ENCODE measurements at places on chromosomes 2 and 18.

DNA sequence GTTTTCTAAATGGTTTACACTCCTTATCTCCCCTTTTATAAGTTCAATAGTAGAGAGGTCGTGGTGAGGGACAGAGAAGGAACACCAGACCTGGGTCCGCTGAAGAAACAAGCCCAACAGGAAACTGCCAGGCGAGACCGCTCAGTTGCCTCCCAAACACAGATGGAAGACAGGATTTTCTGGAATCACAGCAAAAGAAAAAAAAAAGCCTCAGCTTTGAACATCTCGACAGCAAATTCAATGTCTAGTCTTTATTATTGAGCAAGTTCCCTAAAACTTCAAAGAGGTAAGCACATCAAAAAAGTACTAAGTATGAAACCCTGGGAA lies 33.5 kb upstream of the GNAL start:
- DNase-seq: no peak

DNA sequence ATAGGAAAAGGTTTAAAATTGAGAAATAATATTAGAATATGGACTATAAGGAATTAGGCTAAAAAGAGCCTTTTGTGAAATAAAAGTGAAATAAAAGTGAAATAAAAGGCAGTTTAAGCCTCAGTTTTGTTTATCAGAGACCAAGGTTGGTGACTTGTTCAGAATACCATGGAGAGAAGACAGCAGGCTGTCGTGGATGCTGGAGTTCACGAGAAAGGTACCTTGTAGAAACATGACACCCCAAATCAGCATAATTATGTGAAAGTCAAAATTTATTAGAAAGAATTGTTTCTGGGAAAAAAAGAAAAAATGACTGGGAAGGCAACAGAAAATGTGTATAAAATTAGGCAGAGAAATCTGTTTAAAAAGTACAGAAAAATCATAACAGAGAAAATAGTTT lies 46.5 kb upstream of the SPAG16 start:
- no peak for DNase-seq

GRCh38 chr2:20491739-20492531 lies 45.1 kb downstream of the RHOB start:
- no peak for DNase-seq

DNA sequence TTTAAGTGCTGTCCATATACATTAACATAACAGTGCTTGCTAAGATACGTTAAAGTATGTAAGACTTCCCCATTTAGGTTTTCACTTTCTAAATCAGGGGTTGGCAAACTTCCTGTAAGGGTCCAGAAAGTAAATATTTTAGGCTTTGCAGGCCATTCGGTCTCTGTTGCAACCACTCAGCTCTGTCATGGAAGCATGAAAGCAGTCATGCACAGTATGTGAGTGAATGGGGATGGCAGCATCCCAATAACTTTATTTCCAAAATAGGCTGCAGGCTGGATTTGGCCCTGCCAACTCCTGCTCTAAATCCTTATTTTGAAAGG lies 128.7 kb downstream of the PLA2R1 start:
- DNase-seq: peak; percentile 54

GRCh38 chr2:201901786-201902185 lies 95.4 kb downstream of the CDK15 start:
- no peak for DNase-seq

GRCh38 chr18:79498662-79499061 lies 102.9 kb downstream of the NFATC1 start:
- DNase-seq: no peak

DNA sequence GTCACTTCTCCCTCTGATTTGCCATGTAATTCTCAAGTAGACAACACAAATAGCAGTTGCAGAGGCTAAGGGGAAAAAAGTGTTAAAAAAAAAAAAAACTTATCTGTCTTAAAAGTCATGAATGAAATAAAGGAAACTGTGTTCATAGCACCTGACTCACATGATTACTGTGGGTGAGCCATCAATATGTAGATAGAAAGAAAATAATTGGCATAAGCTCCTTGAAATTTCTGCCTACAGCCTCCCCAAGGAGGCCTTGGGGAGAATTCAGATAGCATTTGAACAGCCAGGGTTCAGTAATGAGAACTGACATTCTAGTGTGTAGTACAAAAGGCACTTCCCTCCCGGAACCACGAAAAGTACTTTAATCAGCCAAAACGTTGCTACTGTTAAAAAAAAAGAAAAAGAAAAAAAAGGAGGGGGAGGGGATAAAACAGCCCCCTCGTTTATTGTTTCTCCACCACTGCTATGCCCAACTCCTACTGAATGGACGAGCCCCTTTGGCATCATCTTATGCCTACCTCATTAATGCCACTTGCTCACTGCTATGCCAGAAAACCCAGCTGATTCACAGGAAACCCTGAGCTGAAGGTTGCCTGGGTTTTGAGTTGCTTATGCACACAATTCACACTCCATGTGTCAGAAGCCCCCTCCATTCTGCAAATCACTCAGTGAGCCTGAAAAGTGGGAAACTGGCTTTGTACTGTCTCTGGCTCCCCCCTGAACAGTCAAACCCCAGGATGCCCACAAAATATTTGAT lies 65.5 kb upstream of the KLF7 start:
- no peak for DNase-seq

GRCh38 chr2:69612707-69613106 lies 30.8 kb downstream of the AAK1 start:
- no peak for DNase-seq

GRCh38 chr2:235325151-235325550 lies 168.7 kb upstream of the AGAP1 start:
- DNase-seq: no peak

DNA sequence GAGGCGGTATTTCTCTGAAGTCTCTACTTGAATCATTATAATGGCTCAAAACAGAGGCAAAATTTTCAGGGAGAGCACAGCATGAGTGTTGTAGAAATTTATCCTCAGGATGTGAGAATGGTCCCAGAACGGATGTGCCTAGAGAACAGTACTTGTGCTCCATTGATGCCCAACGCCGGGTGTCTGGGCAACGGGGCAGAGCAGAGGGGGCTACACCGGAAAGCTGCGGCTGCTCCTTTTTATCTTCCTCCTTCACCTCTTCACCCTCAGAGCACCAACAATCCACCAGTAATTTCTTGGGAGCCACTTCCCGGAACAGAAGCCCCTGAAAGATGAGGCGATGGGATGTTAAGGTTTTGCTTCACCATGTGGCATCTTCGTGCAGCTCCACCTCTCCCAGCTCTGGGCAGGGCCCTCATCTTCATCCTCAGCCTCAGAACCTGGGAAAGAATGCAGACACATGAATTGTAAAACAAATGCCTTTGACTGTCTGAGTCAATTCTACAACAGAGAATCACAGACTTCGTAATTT lies 71.5 kb downstream of the PTGR3 start:
- DNase-seq: no peak

- peak; percentile 21 for DNase-seq
Observed at GRCh38 chr2:121071034-121071504, 213.9 kb downstream of the TFCP2L1 start.

DNA sequence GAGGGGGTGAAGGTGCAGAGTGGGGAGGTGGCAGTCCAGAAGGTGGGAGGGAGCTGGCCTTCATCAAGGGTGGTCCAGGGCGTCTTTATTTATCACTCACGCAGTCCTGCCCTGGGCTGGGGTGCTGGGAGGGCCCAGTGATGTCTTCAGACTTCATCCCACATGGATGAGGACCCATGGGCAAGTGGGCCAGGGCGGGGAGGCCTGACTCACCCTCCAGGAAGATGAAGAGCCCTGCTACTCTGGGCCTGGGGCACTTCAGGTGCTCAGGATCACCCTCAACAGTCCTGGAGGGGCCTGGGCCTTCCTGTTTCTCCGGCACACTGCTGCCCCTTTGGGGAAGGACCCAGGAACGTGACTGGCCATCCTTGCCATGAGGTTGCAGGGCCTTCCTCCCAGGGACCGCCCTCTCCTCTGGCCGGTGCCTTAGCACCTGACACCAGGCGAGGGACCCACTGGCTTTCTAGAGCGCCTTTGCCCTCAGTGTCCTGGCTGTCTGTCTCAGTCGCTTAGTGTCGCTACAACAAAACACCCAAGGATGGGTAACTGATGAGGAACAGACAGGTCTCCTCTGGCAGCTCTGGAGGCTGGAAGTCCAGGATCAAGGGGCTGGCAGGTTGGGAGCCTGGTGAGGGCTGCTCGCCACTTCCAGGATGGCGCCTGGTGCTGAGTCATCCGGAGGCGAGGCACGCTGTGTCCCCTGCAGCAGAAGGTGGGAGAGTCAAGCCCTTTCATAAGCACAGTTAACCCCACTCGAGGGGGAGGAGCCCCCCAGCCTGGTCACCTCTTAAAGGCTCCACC lies 57.8 kb upstream of the HS6ST1 start:
- DNase-seq: no peak

DNA sequence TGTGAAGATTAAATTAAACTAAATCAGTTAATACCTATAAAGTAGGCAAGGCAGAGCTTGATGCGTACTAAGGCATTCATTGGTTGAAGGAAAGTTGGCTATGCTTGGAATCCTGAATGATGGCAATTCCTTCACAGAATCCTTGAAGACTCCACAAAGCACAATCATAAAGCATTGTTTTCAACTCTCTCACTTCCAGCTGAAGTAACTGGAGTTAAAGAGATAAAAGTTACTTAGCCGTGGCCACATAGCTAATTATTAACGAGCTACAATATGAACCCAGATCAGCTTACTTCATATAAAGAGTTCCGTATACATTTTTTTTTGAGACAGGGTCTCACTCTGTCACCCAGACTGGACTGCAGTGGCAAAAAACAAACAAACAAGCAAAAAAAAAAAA lies 483.9 kb upstream of the DDX18 start:
- no peak for DNase-seq

- DNase-seq: no peak
Observed at GRCh38 chr2:1420746-1421480, 7.7 kb downstream of the TPO start.

DNA sequence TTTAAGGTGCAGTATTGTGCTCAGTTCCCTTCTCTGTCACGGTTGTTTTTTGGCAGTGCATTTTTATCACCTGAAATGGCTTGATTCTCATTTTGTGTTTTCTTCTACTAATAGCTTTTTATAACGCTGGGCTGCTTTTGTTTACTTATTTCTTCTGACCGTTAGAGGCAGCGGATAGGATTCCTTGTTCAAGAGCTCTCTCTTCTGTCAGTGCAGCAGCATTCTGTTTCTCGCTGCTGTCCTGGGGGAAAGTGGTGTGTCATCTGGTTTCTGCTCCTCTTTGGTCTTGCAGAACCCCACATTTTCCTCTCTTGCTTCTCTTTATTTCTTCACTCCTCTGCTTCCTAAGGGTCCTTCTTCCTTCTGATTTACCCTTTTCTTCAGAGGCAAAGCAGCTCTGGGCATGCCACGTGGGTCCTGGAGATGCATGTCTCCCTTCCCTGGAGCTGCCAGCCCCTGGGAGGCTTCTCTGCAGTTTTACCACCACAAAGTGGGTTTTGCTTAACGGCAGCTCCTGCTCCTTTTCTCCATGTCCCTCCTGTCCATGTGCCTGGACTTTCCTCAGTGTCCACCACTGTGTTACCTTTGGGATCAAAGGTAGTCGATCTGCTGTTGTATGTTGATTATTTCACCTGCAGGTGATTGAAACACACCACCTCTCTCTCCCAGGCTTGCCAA lies 47.3 kb upstream of the SNTG2 start:
- no peak for DNase-seq

DNA sequence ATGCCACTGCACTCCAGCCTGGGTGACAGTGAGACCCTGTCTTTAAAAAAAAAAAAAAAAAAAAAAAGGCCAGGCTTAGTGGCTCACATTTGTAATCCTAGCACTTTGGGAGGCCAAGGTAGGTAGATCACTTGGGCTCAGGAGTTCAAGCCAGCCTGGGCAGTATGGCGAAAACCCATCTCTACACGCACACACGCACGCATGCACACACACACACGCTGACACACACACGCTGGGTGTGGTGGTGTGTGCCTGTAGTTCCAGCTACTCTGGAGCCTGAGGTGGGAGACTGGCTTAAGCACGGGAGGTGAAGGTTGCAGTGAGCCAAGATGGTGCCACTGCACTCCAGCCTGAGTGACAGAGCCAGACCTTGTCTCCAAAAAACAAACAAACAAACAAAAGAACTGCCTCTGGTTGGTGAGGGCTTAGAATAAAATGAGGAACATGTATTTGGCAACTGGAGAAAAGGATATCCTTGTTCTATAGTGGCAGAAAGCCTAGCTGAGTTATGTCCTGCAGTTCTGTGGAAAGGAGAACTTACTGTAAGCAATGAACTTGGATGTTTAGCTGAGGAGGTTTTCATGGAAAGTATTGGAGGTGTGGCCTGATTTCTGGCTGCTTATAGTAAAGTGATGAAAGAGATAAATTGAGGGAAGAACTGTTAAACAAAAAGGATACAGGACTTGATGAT lies 34.0 kb downstream of the HAT1 start:
- peak; percentile 26 for DNase-seq

GRCh38 chr18:78521136-78521535 lies 458.5 kb upstream of the SALL3 start:
- no peak for DNase-seq

- no peak for DNase-seq
Observed at GRCh38 chr2:104476563-104476988, 377.3 kb upstream of the POU3F3 start.

GRCh38 chr2:165428926-165429325 lies 40.6 kb upstream of the CSRNP3 start:
- DNase-seq: no peak

- DNase-seq: no peak
Observed at GRCh38 chr2:117639401-117639800, 175.1 kb upstream of the DDX18 start.

DNA sequence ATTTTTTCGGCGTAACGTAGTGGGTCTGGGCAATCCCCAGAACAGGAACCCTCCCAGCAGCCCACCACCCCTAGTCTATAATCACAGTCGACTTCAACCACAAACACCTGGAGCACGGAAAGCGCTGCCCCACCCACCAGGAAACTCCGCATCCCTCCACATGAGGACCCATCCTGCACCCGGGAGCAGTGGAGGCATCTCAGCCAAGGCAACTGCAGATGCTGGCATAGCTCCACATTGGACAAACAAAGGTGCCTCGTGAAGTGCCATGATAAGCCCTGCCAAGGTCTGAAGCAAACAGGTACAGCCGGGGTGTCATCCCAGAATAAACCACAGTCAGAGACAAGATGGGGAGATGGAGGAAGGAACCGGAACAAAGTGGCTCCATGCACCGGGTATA lies 24.3 kb upstream of the COPS8 start:
- DNase-seq: no peak

Data from KG1 (cell line).